ENCODE measurements at places on chromosomes 1 and 21.

- DNase-seq = no peak
Measured at GRCh38 chr1:195939844-195940243, 668.4 kb downstream of the KCNT2 start.

DNA sequence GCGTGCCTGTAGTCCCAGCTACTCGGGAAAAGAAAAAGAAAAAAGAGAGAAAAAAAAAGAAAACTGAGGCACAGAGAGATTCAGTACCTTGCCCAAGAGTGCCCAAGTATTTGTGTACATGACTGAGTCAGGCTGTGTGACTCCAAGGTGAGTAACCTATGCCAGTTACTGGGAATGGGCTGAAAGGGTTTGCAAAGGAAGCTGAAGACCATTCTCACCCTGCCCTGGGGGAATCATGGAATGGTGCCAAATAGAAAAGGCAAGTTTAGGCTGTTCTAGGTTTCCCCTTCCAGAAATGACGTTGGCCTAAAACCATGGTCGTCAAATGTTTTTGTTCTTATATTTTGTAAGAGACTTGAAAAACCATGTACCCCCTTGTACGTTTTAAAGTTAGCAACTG is 37.9 kb upstream of the LRIG2 start:
- DNase-seq = no peak

- no peak for DNase-seq
Measured at GRCh38 chr1:226223786-226224244, 351 bp downstream of the MIXL1 start.

DNA sequence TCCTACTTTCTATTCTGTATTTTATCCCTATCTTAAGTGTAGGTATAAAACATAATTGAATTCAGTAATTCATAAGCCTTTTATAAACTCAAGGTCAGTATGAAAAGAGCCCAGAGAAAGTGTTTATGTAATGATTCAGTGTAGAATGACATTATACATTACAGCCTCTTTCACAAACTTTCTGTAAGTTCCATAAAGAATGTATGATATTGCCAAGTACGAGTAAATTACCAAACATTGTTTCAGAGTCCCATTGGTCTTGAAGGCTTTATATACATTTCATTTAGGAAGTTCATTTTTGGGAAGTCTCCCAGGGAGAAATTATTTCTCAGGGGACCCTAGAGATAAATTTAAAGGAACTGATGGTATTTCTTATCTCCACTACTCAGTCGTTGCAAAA is 37.8 kb upstream of the VAMP3 start:
- DNase-seq = no peak

- DNase-seq = no peak
Measured at GRCh38 chr1:23159963-23160877, 8.4 kb downstream of the LUZP1 start.

DNA sequence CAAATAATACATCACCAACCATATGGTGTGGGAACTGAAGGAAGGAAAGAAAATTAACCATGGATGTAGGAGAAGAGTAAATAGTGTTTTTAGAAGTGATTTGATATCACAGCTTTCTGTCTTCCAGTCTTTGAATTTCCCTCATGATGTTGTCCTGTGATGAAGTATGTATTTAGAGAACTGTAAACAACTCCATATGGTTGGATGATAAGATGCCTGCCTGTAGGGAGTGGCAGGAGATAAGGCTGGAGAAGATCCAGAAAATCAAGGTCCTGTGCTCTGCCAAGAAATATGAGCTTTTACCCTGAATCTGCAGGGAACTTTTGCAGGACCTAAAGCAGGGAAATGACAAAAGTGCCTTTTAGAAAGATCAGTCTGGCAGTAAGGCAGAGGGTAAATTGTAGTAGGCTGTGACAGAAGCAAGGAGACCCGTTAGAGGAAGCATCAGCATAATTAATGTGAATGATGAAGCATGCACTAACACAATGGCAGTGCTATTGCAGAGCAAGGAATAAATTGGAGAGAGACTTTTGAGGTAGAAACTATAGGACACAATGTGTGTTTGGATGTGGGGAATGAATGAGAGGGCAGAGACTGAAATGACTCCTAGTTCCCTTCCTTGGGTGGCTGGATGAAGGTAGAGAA is 21.9 kb downstream of the CEPT1 start:
- DNase-seq = no peak

GRCh38 chr1:24957016-24957807 is 27.1 kb upstream of the RUNX3 start:
- no peak for DNase-seq

DNA sequence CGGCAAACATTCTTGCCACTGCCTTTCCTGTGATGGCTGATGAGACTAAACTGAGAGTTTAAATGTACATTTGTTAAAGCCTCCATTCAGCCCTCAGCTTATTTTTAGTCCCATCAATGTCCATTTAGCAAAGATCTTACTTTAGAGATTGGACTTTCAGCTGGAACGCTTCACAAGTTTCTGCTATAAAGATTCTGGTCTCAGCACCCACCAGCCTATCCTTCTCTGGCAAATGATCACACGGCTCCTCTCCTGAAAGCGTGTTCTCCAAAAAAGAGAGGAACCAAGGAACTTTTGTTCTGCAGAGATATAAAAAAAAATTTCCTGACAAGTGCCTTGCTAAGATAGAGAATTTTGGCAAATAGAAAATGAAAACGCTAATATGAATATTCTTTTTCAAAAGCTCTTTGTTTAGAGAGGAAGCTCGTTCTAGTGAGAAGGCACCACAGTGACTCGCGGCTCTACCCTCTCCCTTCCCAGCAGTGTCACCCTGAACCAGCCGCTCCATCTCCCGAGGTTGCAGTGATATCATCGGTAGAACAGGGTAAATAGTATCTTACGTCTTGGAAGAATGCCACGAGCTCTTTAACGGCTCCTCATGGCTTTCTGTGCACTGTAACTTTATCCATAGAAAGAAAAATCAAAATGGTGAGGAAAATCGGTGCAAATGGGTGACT is 200.2 kb downstream of the APP start:
- no peak for DNase-seq

DNA sequence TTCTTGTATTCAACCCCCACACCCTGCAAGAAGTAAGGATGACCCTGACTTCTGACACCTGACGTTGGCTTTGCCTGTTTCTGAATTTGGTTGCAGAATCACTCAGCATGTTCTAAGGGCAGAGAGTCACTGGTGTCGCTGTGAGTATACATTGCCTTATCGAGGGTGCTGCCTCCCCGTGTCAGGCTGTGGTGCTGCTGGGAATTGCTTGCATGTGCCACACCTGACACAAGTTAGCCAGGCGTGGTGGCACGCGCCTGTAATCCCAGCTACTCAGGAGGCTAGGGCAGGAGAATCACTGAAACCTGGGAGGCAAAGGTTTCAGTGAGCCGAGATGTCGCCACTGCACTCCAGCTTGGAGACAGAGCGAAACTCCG is 45.9 kb downstream of the WDR4 start:
- DNase-seq = no peak

DNA sequence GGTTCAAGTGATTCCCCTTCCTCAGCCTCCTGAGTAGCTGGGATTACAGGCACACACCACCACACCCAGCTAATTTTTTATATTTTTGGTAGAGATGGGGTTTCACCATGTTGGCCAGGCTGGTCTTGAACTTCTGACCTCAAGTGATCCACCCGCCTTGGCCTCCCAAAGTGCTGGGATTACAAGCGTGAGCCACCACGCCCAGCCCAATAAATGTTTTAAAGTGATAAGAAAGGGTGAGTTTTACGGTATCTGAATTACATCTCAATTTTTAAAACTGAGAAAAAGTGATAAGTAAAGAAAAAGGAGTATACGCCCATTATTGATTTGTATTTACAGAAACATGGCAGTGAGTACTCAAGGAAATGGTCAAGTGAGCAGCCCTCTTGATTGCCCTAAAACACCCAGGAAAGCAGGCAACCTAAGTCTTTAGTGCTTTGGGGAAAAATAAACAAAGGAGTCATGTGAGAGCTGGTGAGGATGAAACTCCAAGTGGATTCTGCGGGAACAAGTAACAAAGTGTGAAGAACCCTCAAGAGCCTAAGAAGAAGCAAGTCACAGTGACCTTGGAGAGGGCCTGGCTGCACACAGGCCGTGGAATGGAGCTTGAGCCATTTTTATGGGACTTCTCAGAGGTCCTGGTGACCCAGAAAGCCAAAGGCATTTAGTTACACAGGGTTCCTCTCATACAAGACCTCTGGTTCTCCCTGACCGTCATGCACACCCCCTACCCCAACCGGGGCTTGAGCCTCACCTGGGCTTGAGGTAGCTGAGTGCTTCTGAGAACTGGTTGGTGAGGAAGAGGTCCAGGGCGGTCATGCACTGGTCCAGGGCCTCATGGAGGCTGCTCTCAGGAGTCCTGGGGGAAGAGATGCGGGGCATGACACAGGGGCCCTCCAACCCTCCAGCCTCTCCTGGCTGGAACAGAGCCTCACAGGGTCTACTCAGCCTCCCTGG is 9.1 kb downstream of the TTC39A start:
- DNase-seq = no peak

DNA sequence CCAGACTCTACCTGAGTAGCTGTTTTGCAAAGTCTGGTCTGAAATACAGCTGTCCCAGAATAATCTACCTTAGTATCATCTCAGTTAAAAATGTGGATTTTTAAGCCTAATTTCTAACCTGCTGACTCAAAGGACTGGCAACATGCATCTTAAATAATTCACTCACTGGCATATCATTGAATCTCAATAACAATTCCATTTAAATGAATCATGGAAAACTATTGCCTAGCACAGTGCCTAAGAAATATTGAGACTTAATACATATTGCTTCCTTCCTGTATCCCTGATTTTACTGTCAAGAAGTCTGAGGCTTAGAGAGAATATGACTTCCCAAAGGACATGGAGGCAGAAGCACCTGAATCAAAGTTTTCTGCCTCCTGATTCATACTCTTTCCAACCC is 3.1 kb downstream of the CCDC190 start:
- DNase-seq = no peak

- DNase-seq = no peak
Measured at GRCh38 chr21:42032968-42033367, 22.8 kb upstream of the ZBTB21 start.

DNA sequence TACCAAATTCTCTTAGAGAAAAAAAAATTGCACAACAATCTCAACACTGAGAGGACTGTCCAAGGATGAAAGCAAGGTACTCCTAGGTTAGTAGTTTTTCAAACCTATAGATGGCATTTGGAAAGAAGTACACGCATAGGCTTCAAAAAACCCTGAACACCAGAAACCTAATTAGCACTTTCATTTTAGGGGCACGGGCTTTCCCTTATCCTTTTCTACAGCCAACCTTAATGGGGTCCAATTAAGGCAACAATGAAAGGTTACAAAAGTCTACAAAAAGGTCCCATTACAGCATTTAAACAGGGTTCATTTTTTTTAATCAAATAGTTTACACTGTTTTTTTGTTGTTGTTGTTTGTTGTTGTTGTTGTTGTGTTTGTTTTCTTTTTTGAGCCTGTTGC is 6.2 kb downstream of the KDM5B start:
- DNase-seq = no peak

DNA sequence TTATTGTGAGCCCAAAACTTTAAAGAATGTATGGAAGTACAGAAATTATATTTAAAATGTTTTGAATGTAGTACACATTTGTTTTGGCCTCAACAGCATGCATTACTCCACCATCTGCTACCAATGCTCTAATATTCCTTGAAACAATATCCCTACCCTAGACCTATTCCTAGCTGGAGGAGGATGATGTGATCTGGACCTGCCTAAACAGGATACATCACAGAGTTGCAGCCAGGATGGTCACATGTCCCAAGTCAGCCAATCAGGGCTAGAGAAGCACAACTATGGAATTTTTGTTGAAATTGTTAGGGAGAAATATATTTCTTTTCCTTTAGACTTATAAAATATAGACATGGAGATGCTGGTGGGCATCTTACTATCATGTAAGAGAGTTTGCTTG is 623.3 kb upstream of the NR5A2 start:
- no peak for DNase-seq

DNA sequence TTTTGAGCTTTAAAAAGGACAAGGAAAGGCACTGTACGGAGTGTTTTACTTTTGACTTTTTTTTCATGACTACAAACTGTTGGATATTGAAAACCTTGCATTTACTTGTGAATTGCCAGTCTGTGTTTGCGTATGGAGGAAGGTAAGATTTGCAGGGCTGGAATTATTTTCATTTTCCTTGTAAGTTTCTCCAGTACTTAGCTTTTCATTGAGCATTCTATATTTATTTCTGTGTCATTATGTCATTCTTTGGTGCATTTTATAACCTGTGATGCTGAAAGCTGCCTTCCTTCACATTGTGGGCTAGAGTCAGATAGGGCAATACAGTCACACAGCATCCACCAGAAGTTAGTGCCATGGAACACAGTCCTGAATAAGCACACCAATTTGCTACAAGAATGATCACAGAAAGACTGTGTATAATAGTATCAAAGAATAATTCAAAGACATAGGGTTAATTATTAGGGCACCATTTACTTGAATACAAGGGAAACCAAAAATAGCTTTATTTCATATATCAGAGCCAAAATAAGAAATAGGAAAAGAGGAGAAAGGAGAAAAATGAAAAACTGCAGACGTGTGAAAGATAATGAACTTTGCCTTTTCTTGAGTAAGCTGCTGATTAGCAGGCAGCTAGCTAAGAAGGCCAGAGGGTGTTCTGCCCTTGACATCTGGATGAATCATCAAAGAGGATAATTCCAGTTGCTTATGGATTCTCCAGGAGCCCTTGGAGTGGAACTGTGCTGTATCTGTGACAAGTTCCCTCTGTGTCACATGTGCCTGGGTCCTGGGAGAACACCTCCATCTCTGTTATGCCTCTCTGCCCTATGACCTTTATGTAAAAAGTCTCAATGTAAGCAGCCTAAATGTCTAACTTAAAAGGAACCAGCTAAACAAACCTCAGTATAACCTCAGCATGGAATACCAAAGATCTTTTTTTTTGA is 8.0 kb upstream of the FAM20B start:
- no peak for DNase-seq

DNA sequence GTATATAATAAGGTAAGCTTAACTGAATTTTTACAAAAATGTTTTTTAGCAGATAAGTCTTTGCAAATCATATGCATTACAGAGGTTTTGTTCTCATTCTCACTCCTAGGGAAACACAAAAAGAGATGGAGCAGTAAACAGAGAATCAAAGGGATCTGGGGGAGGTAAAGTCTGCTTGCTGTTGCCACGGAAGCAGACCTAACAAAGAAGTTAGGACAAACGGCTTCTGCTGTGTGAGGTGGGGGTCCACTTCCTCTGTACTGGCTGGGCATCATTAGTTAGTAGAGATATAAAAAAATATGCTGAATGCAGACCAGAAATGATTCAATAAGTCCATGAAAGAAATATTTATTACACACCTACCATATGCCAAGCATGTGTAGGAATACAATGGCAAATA is 34.2 kb downstream of the GJA5 start:
- DNase-seq = no peak

- DNase-seq = no peak
Measured at GRCh38 chr21:42262831-42263231, 43.9 kb downstream of the ABCG1 start.

- no peak for DNase-seq
Measured at GRCh38 chr1:209808059-209808581, 2.2 kb upstream of the IRF6 start.

GRCh38 chr1:151494741-151495281 is 16.4 kb upstream of the CGN start:
- no peak for DNase-seq

- no peak for DNase-seq
Measured at GRCh38 chr1:63898428-63899196, 124.8 kb downstream of the ROR1 start.
